ENCODE measurements at places on chromosomes 2 and 18.

- H3K4me3 ChIP-seq = no peak overlapping the region
- H3K4me1 ChIP-seq = no peaks in the 10 kb centered on the region
- H3K36me3 ChIP-seq = no peaks in the 10 kb centered on the region
- no peak overlapping the region for H3K27ac ChIP-seq
- DNase-seq = no peak
- H3K27me3 ChIP-seq = no peaks in the 10 kb centered on the region
These were observed 41.3 kb downstream of the RTP5 start for GRCh38 chr2:241910604-241911520.

GRCh38 chr18:63909870-63910269 is 2.1 kb downstream of the SERPINB10 start:
- DNase-seq = no peak
- H3K36me3 ChIP-seq = no peaks in the 10 kb centered on the region
- H3K27ac ChIP-seq = no peak overlapping the region

- no peak overlapping the region for H3K27ac ChIP-seq
- H3K4me3 ChIP-seq = no peak overlapping the region
- H3K27me3 ChIP-seq = no peaks in the 10 kb centered on the region
- no peaks in the 10 kb centered on the region for H3K36me3 ChIP-seq
- DNase-seq = no peak
These were observed 201.7 kb downstream of the PTH2R start for GRCh38 chr2:208608122-208608835.

- DNase-seq = peak; percentile 64
- H3K36me3 ChIP-seq = no peaks in the 10 kb centered on the region
- H3K4me1 ChIP-seq = no peaks in the 10 kb centered on the region
- H3K4me3 ChIP-seq = no peak overlapping the region
- H3K27me3 ChIP-seq = no peaks in the 10 kb centered on the region
These were observed 60.5 kb downstream of the HK2 start for GRCh38 chr2:74894272-74894981.

Measured in vagina (tissue), 2 donors.